NCI-H146 (cell line): ENCODE measurements at places on chromosomes 12 and 14.

DNA sequence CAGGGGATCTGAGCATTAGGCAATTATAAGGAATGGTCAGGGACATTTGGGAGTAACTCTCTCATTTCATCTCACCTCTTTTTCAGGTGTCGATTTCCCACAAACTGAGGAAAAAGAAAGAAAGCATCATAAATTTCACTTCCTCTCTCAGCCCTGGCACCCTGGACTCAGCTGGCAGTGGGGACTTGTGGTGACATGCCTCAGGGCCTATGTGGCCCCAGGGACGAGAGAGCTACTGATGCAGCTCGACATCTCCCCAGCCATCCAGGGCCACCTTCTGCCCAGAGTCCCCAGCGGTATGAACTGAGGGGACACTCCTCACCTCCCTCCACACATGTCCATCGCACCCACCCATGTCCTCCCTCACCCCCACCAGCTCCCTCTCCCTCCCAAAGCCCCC lies 11.7 kb downstream of the TNFRSF1A start:
- DNase-seq, result no peak

GRCh38 chr14:100165376-100165775 lies 5.9 kb upstream of the DEGS2 start:
- no peak for DNase-seq

DNA sequence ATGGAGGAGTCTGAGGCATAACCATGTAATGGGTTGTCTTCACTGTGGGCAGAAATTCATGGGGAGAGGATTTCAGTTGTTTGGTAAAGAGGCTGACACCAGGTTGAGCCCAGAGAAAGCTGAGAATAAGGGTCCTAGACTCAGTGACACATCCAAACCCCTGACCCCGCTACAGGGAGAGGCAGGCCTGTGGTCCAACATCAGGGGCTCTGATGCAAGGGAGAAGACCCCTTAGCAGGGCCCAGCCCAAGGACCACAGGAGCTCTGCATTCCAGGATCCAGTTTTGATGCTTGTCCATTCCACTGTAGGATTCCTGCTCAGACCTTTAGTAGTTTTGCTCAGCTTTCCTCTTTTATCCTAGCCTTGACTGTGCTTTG lies 15.5 kb downstream of the GPR68 start:
- no peak for DNase-seq

- DNase-seq, result no peak
These were observed 901 bp upstream of the FAIM2 start for GRCh38 chr12:49904601-49905000.

DNA sequence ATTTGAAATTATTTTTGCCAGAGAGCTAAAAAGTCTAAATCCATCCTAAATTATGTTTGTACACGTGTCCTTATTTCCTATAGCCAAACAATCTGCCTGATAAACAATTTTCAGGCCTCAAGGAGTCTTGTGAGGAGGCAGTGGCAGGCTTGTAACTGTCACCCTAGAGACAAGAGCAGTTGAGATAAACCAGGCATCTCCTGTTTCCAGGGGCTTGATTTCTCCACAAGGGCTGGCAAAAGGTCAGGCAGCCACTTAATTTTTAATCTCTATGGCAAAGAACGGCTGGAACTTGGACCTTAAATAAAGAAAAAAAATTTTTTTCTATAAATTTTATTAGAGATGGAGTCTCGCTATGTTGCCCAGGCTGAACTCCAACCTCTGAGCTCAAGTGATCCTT lies 15.5 kb downstream of the PKP2 start:
- DNase-seq, result no peak

- DNase-seq, result no peak
These were observed 41.3 kb downstream of the LMO3 start for GRCh38 chr12:16564675-16565074.

DNA sequence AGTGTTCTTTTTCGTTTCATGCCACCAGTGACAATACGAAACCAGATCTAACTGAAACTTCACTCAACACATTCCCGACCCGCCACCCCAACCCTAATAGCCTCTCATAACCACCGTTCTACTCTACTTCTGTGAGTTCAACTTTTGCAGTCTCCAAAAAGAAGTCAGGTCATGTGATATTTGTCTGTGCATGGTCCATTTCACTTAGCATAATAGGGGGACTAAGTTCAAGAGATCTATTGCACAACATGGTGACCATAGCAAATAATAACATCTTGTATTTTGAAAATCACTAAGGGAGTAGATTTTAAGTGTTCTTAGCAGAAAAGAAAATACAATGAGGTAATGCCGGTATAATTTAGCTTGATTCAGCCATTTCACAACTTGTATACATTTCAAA lies 376.4 kb downstream of the DIO2 start:
- DNase-seq, result no peak

GRCh38 chr12:102757882-102758226 lies 159.2 kb downstream of the PAH start:
- DNase-seq, result no peak

DNA sequence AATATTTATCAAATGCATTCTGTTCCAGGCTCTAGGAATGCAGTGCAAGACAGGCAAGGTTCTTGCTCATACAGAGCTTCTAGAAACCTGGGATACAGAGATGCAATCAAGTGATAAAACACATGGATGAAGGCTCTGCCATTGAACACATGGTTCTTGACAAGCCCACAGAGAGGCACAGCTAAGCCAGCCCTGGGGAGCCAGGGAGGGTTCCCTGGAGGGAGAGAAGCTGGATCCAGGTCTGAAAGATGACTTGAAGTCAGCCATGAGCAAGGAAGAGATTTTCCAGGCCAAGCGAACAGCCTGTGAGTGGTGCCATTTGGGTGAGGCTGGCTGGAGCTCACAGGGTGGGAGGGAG lies 66.2 kb downstream of the IRF2BPL start:
- no peak for DNase-seq

- DNase-seq, result no peak
These were observed 767.2 kb downstream of the VRK1 start for GRCh38 chr14:97564334-97564733.

DNA sequence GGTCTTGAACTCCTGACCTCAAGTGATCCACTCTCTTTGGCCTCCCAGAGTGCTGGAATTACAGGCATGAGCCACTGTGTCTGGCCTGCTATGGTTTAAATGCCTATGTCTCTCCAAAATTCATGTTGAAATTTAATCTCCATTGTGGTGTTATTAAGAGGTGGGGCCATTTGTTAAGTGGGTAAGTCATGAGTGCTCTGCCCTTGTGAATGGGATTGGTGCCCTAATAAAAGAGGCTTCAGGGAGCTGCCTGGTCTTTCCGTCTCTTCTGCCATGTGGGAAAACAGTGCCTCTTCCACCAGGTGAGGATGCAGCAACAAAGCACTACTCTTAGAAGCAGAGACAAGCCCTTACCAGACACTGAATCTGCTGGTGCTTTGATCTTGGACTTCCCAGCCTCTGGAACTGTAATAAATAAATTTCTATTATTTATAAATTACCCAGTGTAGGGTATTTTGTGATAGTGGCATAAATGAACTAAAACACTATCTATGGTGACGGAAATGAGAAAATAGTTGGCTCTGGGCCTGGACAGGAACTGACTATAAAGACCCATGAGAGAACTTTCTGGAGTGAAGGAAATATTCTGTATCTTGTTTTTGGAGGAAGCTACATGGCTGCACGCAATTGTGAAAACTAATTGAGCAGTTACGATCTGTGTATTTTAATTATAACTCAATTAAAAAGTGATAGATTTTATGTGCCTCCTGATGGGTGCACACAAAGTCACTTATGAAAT lies 12.1 kb upstream of the ATP23 start:
- no peak for DNase-seq

DNA sequence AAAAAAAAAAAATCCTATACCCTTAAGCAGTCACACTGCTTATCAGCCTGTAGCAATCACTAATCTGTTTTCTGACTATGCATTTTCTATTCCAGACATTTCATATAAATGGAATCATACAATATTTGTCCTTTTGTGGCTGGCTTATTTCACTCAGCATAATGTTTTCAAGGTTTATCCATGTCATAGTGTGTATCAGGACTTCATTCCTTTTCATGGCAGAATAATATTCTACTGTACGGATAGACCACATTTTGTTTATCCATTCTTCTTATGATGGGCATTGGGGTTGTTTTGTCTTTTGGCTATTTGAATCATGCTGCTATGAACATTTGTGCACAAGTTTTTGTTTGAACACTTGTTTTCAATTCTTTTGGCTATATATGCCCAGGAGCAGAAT lies 8.6 kb upstream of the KSR2 start:
- no peak for DNase-seq

DNA sequence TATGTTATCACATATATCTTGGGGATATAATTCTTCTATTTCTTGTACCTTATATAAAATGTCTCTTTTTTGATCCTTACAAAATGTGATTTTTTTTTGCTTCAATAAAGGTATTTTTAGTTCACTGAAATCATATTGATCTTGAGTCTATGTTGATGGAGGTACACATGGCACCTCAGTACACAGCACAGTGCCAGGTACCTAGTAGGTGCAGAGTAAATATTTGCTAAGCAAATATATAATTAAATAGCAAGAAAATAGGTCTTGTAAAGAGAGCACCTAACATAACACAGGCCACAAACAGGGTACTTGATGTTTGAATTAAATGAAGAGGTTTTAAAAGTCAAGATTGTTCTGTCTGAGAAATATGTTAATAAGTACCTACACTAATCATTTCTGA lies 69.7 kb downstream of the CIT start:
- peak; percentile 43 for DNase-seq

- DNase-seq, result no peak
These were observed 123.2 kb downstream of the FBXL14 start for GRCh38 chr12:1471224-1471623.

DNA sequence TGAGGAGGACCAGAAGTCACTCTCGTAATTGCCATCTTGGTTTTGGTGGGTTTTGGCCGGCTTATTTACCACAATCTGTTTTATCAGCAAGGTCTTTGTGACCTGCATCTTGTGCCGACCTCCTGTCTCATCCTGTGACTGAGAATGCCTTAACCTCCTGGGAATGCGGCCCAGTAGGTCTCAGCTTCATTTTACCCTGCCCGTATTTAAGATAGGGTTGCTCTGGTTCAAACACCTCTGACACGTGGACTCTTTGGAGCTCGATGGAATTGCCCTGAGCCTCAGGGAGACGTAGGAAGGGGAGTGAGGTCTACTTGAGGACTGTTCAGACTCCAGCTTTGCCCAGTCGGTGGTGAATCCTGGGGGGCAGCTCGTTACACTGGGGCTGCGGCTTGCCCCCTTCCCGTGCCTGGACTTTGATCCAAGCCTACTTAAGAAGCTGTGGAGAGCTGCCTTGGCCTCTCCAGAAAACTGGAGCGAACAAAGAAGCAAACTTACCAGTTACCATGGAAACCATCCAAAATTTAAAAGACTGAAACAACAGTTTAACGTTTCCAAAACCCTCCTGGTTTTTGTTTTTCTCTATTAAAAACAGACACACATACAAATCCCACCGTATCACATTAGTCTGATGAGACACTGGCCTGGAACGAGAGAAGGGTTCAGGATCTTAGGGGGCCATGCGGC lies 28.0 kb downstream of the CALM1 start:
- DNase-seq, result no peak

GRCh38 chr14:76844223-76844622 lies 18.0 kb downstream of the LRRC74A start:
- peak; percentile 24 for DNase-seq

DNA sequence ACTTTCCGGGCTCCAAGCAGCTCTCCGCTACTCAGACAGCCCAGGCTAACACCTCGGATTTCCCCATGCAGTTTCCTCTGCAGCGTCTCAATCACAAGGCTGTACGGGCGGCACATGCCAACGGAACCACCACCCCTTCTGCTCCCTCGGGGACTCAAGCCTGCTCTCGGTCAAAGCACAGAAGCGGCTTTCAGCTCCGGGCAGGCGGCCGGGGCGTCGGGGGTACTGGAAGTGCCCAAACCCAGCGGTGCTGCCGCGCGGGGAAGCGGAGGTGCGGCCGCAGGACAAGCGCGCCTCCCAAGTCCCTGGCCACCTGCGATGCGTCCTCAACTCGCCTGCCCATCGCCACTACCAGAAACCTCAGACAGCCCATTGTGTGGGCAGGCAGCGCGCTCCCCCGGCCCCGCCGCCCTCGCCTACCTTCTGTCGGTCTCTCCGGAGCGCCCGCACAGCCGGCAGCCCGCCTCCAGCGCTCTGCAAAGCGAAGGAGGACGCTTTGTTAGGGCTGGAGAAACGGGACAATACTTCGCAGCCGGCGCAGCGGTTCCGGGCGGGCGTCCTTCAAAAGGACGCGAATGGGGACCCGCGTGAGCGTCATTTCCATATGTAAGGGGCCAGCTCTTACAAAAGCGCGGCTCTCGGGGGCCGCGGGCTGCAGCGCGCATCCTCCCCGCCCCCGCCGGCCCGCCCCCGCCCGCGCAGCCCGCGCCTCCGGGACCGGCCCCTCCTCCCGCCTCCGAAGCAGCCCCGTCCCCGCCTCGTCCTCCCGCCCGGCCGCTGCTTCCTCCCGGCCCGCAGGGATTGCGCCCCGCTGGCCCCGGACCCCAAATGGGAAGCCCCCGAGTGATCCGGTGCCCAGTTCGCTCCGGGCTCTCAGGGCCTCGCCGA lies 674 bp downstream of the NIN start:
- peak; percentile 68 for DNase-seq

DNA sequence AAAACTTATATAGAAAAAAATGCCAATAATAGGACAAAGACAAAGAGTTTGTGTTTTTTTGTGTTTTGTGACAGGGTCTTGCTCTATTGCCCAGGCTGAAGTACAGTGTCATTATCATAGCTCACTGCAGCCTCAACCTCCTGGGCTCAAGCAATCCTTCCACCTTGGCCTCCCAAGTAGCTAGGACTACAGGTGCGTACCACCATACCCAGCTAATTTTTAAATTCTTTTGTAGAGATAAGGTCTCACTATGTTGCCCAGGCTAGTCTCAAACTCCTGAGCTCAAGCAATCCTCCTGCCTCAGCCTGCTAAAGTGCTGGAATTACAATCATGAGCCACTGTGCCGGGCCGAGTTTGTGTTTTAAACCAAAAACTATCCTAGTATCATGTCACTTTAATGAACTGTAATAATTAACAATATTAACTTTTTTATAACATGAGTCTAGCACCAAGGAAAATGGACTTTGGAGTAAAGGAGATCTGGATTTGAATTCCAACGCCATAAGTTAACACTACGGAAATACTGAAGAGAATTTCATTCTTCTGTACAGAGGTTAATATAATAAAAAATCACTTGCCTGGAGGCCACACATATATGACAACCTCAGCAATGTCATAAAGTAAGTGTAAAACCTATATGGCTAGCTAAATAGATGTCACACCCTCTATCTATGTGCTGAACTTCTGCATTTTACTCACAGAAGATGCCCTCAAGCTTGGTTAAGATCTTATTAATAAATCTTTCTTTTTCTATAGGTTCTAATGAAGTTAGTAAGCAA lies 53.2 kb downstream of the EPS8 start:
- DNase-seq, result no peak

GRCh38 chr14:53516261-53516774 lies 363.2 kb upstream of the DDHD1 start:
- DNase-seq, result no peak

GRCh38 chr12:120797677-120798642 lies 72.3 kb downstream of the ACADS start:
- no peak for DNase-seq

- no peak for DNase-seq
These were observed 3.7 kb upstream of the CLBA1 start for GRCh38 chr14:104981699-104982541.

GRCh38 chr12:98780261-98780660 lies 135.2 kb downstream of the APAF1 start:
- no peak for DNase-seq
